Suprapubic skin (tissue), 4 donors: ENCODE measurements at places on chromosomes 5 and 9. TPM values are rescaled to one million over a fixed set of nuclear protein-coding genes. Genes with fewer than 3 reads are reported as not detected.
A peak's percentile ranks its signal among the peaks of the same experiment; 100 is the strongest.

GRCh38 chr9:123049589-123050222, 16.2 kb downstream of the GPR21 start:
- H3K4me1 ChIP-seq = peaks cover 9% of the 10 kb centered on the region
- no peaks in the 10 kb centered on the region for H3K27me3 ChIP-seq
- no peak for DNase-seq
- H3K36me3 ChIP-seq = no peaks in the 10 kb centered on the region
- H3K27ac ChIP-seq = peak overlapping the region; percentile 5

Gene PRLR
- 8.0 TPM for total RNA-seq

- no peaks in the 10 kb centered on the region for H3K27me3 ChIP-seq
- no peaks in the 10 kb centered on the region for H3K4me1 ChIP-seq
- H3K27ac ChIP-seq = no peak overlapping the region
- DNase-seq = no peak
These were observed 288.6 kb downstream of the ICE1 start for GRCh38 chr5:5711112-5711511.

GRCh38 chr9:124389146-124389939, 25.9 kb downstream of the PSMB7 start:
- no peaks in the 10 kb centered on the region for H3K27me3 ChIP-seq
- peaks cover 39% of the 10 kb centered on the region for H3K4me1 ChIP-seq
- no peak overlapping the region for H3K27ac ChIP-seq
- H3K4me3 ChIP-seq = no peak overlapping the region

- H3K27me3 ChIP-seq = no peaks in the 10 kb centered on the region
- peaks cover 1% of the 10 kb centered on the region for H3K4me1 ChIP-seq
- H3K27ac ChIP-seq = no peak overlapping the region
- H3K36me3 ChIP-seq = no peaks in the 10 kb centered on the region
- H3K4me3 ChIP-seq = no peak overlapping the region
These were observed 18.7 kb upstream of the PIK3R1 start for GRCh38 chr5:68196876-68197275.

- no peak overlapping the region for H3K4me3 ChIP-seq
- no peaks in the 10 kb centered on the region for H3K27me3 ChIP-seq
- H3K27ac ChIP-seq = no peak overlapping the region
- DNase-seq = no peak
- no peaks in the 10 kb centered on the region for H3K36me3 ChIP-seq
- H3K4me1 ChIP-seq = no peaks in the 10 kb centered on the region
These were observed 55.8 kb downstream of the FBXO4 start for GRCh38 chr5:41980870-41981269.

DNA sequence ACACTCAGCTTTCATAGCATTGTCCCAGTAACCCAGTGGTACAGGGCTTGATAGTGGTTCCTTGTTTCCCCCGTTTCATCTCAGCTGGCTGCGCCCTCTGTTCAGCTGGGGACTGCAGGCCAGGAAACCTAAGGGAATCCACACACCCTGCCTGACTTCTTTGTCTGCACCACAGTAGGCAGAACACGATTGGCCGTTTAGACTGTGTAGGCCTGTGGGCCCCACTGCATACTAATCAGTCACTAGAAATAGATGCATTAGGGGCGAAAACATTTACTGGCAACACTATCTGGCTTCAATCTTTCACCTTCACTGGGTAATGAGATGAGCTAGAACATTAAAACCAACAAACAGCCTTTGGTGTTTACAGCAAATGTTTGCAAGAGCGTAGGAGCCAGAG, 512.7 kb upstream of the BRINP1 start:
- H3K4me1 ChIP-seq = no peaks in the 10 kb centered on the region
- no peak overlapping the region for H3K4me3 ChIP-seq
- no peak for DNase-seq
- no peaks in the 10 kb centered on the region for H3K36me3 ChIP-seq

DNA sequence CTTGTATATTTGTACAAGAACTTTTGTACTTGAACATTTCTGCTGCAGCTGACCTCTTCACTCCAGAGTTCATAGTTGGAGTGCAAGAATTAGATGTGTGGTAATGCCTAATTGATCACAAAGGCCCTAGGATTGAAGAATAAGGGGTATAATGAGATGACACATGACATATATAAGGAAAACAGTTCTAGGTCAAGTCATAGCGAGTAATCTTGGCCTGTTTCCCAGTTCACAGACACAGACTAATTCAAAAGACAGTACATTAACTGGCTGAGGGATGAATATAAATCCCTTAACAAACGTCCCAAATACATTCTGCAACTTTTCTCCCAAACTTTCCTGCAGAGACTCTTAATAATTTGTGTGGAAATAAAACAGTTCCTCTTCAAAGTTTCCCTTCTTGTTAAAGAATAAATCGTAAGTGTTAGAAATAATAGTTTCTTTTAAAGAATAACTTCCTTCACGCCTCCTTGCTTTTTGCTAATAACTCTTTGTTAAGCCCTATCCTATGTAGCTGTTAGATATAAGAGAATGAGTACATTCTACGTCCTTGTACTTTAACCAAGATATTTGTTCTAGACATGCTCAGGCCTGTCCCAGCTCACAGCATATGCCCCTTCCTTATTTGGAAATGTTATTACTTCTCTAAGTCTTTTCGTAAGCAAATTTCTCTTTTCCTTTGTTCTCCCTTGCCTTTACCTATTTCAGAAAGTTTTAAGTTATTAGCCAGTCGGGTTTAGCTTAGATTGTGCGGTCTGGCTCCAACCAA, 556.4 kb upstream of the CTNND2 start:
- no peak for DNase-seq
- no peak overlapping the region for H3K4me3 ChIP-seq
- no peaks in the 10 kb centered on the region for H3K36me3 ChIP-seq
- no peaks in the 10 kb centered on the region for H3K4me1 ChIP-seq
- no peaks in the 10 kb centered on the region for H3K27me3 ChIP-seq

GRCh38 chr5:97071101-97071500, 71.3 kb downstream of the LIX1 start:
- no peaks in the 10 kb centered on the region for H3K27me3 ChIP-seq
- DNase-seq = no peak
- H3K27ac ChIP-seq = peak overlapping the region; percentile 47
- peak overlapping the region; percentile 4 for H3K4me3 ChIP-seq

Gene KCTD16
- total RNA-seq = not detected

DNA sequence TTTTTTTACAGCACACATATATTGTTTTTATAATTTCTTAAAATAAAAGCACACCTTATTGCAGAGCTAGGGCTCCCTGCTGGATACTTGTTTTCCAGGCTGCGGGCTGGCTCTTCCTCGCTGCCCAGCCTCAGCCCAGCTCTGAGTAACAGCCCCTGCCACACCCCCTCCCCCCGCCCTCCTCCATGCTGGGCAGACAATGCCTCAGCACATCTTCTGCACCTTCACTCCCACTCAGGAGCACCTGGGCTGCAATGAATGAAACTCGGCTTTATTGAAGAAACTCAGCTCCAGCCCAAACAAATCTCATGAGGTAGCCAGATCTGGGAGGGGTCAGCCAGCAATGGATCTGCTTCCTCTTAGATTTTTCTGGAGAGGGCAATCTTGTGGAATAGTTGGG, 9.5 kb downstream of the IL9 start:
- H3K27ac ChIP-seq = no peak overlapping the region
- H3K36me3 ChIP-seq = no peaks in the 10 kb centered on the region
- no peak overlapping the region for H3K4me3 ChIP-seq

DNA sequence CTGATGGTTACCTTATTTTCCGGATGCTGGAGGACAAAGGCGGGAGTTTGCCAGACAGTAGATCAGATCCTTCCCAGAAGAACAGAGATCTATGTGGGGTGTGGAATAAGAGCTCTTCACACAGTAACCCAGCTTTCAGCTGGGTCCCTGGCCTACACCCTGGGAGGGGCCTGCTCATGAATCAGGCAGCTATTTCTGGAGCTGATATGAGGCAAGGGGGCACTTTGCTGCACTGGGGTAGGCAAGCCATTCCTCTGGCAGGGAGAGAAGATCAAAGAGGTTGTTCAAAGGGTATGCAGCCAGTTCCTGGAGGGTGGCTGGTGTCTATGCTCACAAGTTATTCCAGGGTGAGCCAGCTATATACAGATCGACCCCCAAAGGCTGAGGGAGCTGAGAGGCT, 48.6 kb downstream of the CYSTM1 start:
- H3K4me1 ChIP-seq = peaks cover 25% of the 10 kb centered on the region
- H3K36me3 ChIP-seq = no peaks in the 10 kb centered on the region
- no peak overlapping the region for H3K27ac ChIP-seq
- DNase-seq = no peak
- no peak overlapping the region for H3K4me3 ChIP-seq
- no peaks in the 10 kb centered on the region for H3K27me3 ChIP-seq

DNA sequence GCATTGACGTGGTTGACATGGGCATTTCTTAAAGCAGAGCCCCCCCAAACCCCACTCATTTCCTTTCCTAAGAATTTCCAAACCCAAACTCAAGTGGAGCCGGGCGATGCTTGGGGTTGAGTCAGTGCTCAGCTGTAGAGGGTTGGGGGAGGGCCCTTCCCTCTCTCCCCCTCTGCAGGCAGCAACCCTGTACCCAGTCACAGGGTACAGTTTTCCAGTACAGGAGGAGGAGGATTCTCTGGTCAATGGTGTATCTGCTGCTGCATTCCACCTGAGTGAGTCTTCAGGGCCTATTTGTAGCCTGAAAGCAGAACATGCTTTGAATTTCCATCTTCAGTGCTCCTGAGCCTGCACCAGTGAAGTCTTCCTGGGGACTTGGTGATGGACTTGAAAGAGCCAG, 55.8 kb downstream of the ENTREP1 start:
- peaks cover 5% of the 10 kb centered on the region for H3K36me3 ChIP-seq
- H3K4me3 ChIP-seq = no peak overlapping the region
- peaks cover 21% of the 10 kb centered on the region for H3K4me1 ChIP-seq
- no peak overlapping the region for H3K27ac ChIP-seq

Gene ZNF300
- 5.1 TPM for total RNA-seq

GRCh38 chr5:59123595-59124561, 541.0 kb downstream of the RAB3C start:
- no peak overlapping the region for H3K27ac ChIP-seq
- peaks cover 17% of the 10 kb centered on the region for H3K4me1 ChIP-seq
- no peak for DNase-seq
- H3K4me3 ChIP-seq = no peak overlapping the region

- no peaks in the 10 kb centered on the region for H3K36me3 ChIP-seq
- no peak for DNase-seq
- no peak overlapping the region for H3K4me3 ChIP-seq
These were observed 75.0 kb downstream of the TTC39B start for GRCh38 chr9:15231788-15232635.

Gene SAXO1
- total RNA-seq = 1.5 TPM

Gene CENPH
- 5.4 TPM for total RNA-seq

DNA sequence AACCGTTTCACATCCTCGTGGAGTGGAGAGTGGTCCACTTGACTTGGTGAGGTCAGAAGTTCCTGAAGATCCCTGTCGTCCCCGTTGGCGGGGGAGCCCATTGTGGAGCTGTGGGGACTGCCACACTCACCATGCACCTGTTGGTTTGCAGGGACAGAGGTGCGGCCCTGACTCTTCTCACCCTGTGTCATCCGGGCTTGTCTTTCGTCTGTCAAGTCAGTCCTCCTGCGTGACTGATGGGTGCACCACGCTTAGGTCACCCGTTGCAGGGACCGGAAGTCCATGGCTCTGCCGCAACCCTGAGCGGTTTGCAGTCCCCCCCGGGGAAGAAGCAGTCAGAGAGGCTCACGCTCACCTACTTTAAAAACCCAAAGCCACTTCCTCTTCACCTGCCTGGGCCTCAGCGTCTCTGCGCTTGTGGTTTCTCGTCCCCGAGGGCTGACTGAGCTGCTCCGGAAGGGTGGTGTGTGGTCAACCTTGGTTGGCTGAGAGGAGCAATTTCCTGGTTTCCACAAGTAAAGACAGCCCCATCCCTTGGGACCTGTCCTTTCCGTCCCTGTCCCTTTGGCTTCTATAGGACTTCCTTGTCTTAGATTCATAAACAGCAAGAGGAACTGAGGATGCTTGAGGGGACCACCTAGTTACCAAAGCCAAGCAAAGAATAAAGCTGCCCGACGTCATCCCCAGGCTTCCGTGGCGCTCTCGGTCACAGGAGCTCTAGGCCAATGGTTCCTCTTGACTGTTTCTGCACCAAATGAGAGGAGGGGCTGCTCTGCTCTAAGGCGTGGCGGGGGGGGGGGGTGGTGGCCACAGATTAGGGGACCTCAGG, 53.2 kb downstream of the USP20 start:
- H3K27me3 ChIP-seq = no peaks in the 10 kb centered on the region
- peaks cover 25% of the 10 kb centered on the region for H3K36me3 ChIP-seq
- no peak for DNase-seq
- H3K27ac ChIP-seq = peak overlapping the region; percentile 10

DNA sequence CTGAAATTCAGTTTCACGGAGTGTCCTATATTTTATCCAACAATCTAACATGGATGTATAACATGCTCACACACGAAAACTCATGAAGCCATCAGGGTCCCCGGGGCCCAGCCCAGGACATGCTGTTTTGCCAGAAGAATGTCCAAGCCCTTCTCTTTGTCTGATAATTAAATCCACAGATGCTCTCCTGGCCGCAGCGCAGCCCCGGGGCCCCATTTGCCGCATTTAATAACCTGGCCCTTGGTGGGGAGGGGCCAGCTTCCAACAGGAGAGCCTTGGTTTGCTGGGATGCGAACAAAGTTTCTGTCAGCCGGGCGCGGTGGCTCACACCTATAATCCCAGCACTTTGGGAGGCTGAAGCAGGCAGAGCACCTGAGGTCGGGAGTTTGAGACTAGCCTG, 30.0 kb downstream of the PLPP7 start:
- H3K27ac ChIP-seq = no peak overlapping the region
- no peaks in the 10 kb centered on the region for H3K4me1 ChIP-seq
- peaks cover 8% of the 10 kb centered on the region for H3K27me3 ChIP-seq
- peak; percentile 80 for DNase-seq

Gene PIP5K1B
- 4.8 TPM for total RNA-seq

Gene DIAPH1
- total RNA-seq = 115 TPM

DNA sequence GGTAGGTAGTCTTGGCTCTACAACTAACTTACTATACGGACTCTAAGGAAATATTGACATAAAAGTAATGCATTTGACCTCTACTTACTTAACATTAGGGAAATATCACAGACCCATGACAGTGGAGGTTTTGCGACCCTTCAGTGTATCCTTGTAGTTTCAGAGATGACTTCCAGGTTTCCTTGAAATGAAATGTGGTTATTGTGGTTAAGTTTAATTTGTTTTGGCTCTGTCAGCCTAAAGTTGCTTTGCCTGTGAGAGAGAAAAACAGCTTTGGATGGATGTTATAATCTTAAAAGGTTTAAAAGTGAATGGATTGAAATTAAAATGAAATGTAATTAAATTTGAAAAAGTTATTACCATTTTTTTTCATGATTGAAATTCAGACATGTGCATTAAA, 42.9 kb downstream of the LRRTM2 start:
- peaks cover 27% of the 10 kb centered on the region for H3K36me3 ChIP-seq
- H3K27me3 ChIP-seq = no peaks in the 10 kb centered on the region
- H3K27ac ChIP-seq = no peak overlapping the region
- DNase-seq = no peak
- H3K4me3 ChIP-seq = no peak overlapping the region
